ENCODE measurements at places on chromosomes 11 and 22.
A peak's percentile ranks its signal among the peaks of the same experiment; 100 is the strongest.

DNA sequence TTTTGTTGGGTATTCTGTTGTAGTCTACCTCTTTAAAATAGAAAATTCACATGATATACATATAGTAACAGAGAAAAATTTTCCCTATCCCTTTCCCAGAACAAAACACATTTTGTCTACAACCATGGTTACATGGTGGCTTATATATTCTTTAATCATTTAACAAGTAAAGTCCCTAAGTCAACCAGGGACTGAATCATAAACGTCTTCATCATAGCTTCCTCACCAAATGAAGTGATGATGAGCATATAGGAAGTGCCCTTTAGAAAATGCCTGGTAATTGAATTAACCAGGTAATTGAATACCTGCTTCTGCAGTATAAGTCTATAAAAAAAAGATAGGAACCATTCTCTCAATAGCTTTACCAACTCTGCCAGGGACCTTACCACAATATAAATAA, 101.2 kb downstream of the APOL5 start:
- DNase-seq: no peak

DNA sequence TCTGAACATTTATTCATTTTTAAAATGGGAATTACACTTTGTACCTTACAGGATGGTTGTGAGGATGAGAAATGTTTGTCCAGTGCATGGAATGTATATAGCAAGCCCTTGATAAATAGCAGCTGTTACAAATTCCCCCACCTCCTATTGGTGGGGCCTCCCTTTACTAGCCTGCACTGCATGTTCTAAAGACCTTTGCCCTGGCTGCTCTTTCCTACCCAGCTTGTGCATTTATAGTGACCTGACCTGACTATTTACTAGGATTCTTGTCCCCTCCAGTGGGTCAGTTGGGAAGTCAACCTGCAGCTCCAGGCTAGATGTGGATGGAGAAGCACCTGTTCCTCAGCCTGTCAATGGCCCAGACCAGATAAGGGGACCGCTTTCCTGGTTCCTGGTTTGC, 180.3 kb downstream of the HIPK3 start:
- no peak for DNase-seq

- no peak for DNase-seq
Observed at GRCh38 chr11:44943118-44943517, 7.6 kb downstream of the TP53I11 start.

GRCh38 chr11:66104057-66104638, 34.1 kb downstream of the PACS1 start:
- no peak for DNase-seq

DNA sequence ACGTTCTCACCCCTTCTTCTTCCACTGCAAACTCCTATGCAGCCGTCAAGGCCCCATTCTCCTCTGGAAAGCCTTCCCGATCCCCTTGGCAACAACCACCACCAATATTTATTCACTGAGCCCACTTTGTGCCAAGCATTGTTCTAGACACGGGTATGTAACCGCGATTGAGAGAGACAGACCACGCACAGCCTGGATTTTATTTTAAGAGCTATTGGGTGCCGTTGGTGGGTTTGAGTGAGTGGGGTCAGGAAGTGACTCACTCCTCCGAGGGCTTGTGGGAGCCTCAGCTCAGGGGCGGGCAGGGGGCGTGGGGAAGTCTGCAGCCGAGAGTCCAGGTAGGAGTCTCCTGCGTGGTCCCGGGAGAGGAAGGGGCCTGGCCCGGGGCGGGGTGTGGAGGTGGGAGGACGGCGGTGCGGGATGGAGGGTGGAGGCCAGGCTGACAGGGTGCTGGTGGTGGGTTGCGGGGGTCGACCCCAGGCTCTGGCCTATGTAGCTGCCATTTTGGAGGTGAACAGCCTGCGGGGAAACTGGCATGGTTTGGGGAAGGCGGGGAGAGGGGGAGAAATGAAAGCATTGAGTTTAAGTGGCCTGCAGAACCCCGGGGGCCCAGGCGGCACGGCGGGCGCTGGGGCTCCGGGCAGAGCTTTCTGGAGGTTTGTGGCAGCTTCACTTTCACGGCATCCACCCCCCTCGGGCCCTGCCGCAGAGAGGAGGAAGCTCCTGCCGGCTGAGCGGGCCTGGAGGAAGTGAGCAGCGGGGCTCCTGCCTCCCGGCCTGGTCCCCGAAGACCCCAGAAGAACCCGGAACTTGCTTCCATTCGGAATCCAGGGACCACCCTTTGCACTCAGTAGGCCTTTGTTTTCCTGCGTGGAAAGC, 547 bp downstream of the PARVG start:
- no peak for DNase-seq

GRCh38 chr11:111435046-111435698, 56.1 kb upstream of the POU2AF1 start:
- no peak for DNase-seq

DNA sequence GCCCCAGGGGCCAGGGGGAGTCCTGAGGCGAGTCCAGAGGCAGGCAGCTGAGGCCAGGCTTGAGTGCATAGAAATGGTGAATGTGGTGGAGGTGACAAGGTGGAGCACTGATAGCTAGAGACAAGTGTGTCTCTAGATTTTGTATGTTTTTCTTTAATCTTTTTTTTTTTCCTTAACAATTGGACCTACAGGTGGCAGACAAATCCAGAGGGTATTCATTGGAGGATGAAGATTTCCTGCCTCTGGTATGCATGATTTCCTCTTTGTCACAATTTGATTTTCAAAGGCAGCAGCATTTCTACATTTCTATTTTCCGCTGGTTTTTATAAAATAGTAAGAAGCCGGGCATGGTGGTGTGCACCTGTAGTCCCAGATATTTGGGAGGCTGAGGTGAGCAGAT, 47.7 kb upstream of the DKK3 start:
- no peak for DNase-seq

GRCh38 chr11:58596621-58597020, 17.8 kb downstream of the ZFP91 start:
- no peak for DNase-seq

- DNase-seq: no peak
Observed at GRCh38 chr22:24737582-24737981, 36.9 kb downstream of the PIWIL3 start.

DNA sequence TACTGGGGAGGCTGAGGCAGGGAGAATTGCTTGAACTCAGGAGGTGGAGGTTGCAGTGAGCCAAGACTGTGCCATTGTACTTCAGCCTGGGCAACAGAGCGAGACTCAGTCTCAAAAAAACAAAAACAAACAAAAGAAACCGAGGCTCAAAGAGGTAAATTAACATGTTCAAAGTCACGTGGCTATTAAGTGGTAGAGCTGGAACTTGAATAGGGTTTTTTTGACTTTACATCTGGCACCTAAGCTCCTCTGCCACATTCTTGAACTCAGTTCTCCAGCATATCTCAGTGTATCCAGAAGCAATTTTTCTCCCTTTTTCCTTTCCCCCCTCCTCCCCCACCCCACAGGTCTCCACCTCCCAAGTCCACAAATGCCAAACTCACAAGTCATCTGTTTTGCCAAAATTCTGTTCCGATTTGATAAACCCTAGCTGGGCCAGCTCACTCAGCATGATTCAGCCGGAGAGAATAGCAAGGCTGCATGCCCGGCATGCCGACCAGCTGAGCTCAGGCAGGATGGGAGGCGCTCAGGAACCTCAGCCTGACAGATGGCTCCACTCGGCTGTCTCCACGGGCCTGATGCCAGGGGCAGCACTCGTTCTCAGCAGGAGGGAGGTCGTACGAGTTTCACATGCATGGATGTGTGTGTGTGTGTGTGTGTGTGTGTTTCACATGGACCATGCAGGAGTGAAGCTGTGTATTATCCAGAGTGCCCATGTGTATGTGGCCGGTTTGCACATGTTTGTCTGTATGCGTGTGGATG, 63.2 kb upstream of the RRAS2 start:
- peak; percentile 97 for DNase-seq

DNA sequence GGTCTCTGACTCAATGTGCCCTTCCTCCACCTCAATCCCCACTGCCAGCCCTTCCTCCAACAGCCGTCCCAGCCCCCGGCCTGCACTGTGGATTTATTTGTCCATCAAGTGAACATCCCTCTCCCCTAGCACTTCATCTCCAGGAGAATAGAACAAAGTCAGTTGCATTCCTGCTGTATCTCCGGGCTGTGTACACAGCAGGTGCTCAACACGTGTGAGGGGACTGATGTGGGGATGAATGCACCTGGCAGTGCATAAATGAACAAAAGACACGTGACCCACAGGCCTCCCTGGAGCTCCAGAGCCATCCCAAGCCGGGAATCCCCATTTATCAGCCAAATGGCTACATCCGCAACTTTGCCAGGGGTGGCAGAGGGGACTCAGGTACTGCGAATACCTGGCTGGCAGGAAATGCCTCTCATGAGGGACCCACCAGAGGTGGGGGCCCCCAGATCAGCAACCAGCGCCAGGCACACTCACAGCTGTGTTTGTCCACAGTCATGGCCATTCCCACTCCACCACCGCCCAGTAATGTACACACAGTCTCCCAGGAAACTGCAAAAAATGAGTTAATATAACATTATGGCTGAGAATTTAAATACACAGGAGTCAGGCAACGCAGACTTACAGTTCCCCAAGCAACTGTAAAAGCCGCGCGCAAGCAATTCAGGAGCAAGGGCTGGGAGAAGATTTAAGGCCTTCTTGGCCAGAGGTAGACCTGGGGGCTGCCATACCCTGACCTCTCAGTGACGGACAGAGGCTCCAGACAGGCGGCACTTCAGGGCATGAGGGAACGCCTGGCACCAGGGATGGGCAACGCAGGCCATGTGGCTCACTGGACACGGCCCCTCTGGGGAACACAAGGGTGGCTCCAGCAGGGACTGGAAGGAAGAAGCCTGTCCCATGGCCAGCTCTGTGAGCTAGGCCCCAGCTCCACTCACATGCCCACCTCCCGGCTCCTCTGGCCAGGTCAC, 50.3 kb upstream of the TCF20 start:
- no peak for DNase-seq

GRCh38 chr11:79119491-79120284, 321.1 kb downstream of the TENM4 start:
- DNase-seq: no peak

DNA sequence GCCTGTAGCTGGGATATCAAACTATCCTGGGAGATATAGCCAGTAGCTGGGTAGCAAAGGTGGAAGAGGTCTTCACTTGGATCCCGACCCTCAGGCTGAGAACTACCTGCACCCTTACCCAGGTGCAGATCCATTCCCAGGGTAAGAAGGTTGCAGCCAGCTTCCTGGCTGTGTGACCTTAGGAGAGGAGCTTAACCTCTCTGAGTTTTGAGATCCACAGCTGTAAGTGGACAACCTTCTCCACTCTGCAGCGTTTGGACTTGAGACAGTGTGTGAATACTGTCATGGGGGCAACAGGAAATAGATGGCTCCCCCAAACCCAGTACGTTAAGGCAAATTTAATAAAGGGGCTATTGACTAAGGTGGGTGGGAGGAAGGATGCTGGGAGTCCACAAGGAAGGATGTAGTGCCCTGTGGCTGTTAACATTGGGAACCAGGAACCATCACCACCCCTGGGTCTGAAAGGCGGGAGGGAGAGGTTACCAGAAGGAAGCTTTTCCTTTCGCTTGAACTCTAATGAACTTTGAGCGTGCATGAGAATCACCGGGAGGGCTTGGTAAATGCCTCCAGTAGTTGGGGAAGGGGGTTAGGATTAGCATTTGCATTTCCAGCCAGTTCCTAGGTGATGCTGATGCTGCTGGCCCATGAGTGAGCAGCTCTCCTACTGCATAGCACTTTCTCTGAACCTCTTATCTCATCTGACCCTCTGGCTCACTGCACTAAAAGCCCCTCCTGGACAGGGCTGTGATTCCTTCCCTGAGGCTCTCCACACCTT, 24.4 kb downstream of the SGSM1 start:
- no peak for DNase-seq

- DNase-seq: peak; percentile 24
Observed at GRCh38 chr11:61334434-61335354, 1.7 kb downstream of the TKFC start.

GRCh38 chr22:35140879-35141745, 75.2 kb downstream of the ISX start:
- DNase-seq: no peak

DNA sequence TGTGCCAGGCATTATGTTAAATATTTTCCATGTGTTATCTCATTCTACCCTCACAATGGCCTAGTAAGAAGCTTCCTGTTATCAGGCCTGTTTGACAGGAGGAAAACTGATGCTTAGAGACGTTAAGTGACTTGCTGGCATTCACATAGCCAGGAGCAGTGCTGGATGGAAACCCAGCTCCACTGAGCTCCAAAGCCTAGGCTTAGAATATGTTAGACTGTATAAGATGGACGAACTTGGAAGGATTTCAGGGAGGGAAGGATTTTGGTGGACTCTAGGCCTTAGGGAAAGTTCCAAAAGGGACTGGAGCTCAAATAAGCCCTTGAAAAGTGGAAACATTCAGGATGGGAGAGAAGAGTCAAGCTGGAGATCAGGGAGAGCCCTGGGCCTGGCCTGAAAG, 2.1 kb downstream of the CD44 start:
- DNase-seq: peak; percentile 42

DNA sequence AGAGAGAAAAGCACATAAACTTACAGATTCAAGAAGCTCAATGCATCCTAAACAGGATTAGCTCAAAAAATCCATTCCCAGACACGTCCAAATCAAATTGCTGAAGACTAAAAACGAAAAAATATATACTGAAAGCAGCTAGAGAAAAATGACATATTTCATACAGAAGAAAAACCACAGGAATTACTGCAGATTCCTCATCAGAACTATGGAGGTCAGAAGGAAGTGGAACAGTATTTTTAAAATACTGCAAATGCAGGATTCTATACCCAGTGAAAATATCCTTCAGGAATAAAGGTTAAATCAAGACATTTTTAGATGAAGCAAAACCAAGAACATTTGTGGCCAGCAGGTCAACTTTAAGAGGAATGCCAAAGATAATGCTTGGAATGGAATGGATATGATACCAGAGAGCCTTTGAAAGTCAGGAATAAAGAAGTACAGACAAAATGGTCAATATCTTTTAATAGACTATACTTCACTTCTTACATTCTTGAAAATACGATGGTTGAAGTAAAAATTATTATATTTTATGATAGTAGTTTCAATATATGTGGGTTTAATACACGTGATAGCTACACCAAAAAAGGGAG, 352.9 kb downstream of the CTTN start:
- no peak for DNase-seq

DNA sequence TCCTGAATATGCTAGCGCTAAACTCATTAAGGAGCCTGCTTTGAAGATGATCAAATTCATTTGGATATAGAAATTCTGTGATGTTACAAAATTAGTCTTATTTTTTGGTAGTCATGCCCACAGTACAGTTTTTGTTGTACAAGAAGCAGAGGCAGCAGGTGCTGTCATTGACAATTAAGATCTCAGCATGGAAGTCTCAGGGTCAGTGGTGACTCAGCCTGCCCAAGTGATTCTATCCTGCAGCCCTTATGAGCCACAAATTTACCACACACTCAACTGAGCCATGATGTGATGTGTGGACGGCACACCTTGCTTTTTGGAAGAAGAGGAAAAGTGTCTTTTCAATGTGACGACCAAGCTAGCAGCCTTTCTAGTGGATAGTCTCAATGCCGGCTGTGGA, 153.6 kb upstream of the SORL1-AS1 start:
- DNase-seq: no peak
